ENCODE measurements at places on chromosomes 2 and 18.

GRCh38 chr2:218501665-218502064, 66.5 kb downstream of the USP37 start:
- DNase-seq = no peak

GRCh38 chr2:71906357-71906973, 241.2 kb downstream of the CYP26B1 start:
- DNase-seq = no peak

DNA sequence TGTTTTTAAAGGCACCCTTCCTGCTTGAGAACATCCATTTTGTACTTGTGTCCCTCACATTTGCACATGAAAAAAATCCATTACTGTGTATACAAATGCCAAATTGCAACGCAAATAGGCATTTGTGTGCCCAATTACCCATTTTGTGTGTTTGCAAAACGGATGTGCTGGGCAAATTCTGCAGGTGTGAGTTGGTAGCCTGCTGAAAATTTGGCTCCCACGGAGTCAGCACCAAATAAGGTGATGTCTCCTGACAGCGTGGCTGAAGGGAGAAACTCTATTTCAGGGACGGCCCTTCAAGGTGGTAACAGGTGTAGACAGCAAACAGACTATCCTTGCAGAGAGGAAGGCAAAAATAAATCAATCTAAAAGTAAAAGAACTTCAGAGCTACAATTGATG, 661.1 kb downstream of the BCL11A start:
- no peak for DNase-seq

- no peak for DNase-seq
These were observed 29.5 kb downstream of the GLI2 start for GRCh38 chr2:120764991-120765677.

DNA sequence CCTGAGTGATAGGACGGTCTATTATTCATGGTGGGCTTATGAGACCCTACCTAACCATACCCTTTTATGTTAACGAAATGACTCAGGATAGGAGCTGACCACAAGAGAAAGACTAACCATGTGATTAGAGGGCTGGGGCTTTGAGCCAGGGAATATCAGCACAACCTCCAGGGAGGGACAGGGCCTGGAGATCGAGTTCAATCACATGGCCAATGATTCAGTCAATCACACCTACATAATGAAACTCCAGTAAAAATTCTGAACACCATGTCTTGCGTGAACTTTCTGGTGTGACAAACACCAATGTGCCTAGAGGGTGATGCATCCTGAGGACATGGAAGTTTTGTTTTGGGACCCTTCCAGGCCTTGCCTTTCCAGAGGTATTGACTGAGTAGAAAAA, 2.2 kb upstream of the TEX51 start:
- no peak for DNase-seq

GRCh38 chr2:7203056-7203467, 285.9 kb downstream of the RNF144A start:
- DNase-seq = no peak

DNA sequence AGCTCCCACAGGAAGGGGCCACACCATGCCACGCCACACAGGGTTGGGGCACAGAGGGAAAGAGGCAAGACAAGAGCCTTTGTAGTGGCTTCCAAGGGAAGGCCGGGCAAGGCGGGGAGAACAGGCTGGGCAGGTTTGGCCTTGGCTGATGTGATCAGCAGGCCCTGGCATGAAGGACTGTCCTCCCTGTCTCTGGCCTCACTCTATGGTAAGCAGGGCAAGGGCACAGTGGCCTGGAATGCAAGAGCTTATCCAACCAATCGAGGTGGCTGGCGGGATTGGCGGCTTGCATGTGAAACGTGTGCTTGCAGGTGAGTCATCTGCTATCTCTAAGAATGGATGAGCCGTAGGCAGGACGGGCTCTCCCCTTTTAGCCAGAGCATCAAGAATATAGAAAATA, 6.4 kb upstream of the ATP9B start:
- no peak for DNase-seq

- no peak for DNase-seq
These were observed 281.4 kb upstream of the MEX3C start for GRCh38 chr18:51478908-51479307.

Measured in stimulated activated CD8-positive, alpha-beta memory T cell treated with anti-CD3 and anti-CD28 coated beads, Interleukin-15, amount 100 ng/mL, for 4 hours (primary cell).